Fibroblast of villous mesenchyme (primary cell): ENCODE measurements at places on chromosomes 4 and X. TPM values are rescaled to one million over a fixed set of nuclear protein-coding genes. Genes with fewer than 3 reads are reported as not detected.

The TKTL1 gene
- not detected in 2 replicates for total RNA-seq

- no peak for DNase-seq
Observed at GRCh38 chr4:35771571-35771970, 472.7 kb downstream of the ARAP2 start.

GRCh38 chrX:5113128-5113527, 1115.5 kb downstream of the NLGN4X start:
- peak; percentile 1 for DNase-seq

DNA sequence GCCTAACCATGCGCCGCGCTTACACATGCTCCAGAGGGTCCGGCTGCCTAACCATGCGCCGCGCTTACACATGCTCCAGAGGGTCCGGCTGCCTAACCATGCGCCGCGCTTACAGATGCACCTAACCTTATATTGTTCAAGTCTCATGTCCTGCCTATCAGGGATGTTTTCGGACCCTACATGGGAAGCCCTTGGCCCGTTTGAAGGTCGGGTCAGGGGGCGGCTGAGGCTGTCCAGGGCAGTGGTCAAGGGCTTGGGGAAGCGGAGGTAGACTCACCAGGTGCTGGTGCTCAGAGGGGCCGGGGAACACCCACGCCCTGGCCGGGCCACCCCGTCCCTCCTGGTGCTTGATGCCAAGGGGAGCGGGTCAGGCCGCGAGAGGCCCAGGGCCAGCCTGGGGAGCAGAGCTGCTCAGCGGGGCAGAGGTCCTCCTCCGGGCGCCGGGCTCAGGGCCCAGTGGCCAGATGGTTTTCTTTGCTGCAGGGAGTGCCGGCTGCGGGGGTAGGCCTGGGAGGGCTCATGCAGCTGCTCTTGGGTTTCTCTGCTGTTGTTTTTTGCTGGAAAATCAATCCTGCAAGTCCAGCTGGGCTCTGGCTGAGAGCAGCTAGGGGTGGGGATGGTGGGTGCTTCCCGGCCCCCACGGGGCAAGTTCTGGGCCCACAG, 35.4 kb upstream of the SPON2 start:
- peak; percentile 91 for DNase-seq

GRCh38 chrX:31228909-31229308, 157.1 kb upstream of the FTHL17 start:
- peak; percentile 72 for DNase-seq

The KCNE5 gene
- total RNA-seq: 0.32 TPM in 1 of 2 replicates, not detected in the other

GRCh38 chr4:10738826-10739489, 54.4 kb upstream of the CLNK start:
- DNase-seq: no peak

DNA sequence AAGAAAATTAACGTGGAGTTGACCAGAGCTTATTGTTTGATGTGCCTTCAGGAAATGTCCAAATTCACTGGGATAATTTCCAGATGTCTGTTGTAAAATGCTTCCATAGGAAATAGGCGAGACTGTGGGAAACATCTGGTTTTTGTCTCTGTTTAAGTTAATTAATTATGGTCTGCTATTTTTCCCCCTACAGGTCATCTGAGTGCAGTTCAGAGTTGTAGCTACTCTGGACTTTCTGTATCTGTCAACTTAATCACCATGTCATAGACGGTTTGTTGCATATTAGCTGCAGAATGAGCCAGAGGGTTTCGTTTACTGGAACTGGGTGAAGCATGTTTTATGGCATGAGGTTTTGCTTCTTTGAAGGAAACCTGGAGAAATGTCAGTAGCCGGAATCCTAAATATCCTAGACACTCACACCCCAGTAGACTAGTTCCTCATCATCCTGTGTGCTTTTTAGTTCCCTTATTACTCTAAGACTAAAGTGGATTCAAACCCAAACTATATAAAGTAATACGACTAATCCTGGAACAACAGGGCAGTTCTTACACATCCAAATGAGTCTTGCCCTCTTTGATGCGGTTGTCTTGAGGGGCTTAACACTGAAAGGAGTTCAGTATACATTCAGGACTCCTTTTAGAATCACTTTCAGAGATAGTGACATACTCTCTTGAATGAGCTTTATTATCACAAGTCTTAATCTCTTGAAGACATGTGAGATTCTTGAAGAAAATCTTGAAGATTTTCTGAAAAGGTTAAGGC, 62.5 kb downstream of the PPEF1 start:
- DNase-seq: peak; percentile 37

DNA sequence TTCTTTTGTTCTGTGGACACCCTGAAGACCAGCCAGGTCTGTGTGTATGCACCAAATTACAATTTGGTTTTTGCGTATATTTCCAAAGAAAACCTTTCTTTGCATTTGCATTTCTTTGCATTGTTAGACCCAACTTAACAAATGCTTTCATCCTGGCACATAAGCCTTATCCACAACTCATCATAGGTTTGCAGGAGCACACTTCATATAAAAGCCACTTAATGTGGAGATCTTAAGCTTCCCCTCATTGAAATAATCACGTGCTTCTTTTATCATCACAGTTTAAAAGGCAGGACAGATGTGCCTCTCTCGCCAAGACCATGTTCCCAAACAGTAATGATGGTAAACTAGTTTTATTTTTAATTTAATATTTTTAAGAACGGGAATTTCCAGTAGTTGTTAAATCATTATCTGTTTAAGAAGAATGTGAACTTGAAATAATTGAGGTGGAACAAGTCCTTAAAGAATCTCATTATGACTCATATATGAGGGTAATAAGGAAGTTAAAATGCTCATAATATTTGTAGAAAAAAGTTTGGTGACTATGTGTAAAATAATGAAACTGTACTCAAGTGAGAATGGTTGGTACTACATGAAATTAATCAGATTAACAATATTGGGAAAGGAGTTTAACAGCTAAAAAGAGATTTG, 65.5 kb downstream of the GLRA3 start:
- no peak for DNase-seq

DNA sequence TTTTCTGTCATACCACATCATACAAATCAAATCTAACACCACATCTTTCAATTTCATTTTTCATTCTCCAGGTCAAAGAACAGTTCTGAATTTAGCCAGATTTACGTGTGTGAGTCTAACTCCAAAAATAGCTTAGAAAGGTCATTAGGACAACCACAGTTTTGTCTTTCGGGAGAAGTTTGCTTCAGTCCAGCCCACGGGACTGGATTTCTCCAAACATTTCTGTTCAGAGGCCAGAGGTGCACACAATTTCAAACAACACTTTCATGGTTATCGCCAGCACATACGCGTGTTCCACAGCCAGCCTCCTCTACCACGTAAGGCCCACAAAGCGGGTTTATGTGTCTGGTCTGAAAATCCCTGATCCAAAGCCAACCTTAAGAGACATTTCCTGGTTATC, 65.9 kb downstream of the VEGFC start:
- peak; percentile 97 for DNase-seq

DNA sequence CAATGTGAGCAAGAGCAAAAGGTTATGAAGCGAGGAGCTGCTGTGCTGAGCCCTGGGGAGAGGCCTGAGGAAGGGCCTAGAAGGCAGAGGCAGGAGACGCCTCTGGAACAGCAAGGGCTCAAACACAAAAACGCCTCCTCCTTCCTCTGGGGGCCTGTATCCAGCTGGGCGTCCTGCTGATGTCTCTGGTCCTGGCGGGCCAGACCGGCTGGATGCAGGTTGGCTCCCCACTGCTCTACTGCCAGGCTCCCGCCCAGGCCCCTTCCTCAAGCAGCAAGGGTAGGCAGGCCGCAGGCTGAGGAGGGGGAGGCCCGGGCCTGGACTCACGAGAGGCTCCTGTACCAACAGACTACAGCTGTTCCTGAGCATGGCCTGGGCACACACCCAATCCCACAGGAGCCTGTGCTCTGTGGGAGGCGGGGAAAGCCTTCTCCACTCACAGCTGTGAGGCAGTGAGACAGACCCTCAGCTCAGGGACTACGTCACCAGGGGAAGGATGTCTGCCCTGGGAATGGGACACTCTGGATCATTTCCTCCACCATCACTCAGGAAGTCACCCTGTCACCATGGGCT, 2.3 kb downstream of the HAUS7 start:
- DNase-seq: no peak

GRCh38 chr4:82954212-82954611, 53.7 kb downstream of the THAP9 start:
- no peak for DNase-seq

- DNase-seq: peak; percentile 87
Observed at GRCh38 chr4:168318266-168318895, at the start of gene DDX60. TSS of gene DDX60 (minus strand) at chr4:168318752. CDS start at chr4:168311259, 7,493 bp downstream.

DNA sequence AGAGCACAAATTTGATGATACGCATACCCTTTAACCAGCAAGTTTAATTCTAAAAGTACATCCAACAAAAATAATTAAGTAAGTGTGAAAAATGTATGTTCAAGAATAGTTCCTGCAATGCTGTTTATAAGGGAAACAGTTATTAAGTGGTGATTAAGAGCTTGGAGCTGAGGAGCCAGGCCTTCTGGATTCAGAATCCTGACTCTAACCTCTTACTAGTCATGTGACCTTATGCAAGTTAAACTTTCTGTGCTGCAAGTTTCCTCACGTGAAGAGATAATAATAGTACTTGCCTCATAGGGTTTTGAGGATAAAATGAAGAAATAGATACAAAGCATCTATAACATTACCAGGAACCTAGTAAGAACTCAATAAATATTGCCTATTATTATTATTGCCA, 77.7 kb downstream of the FAM13A start:
- DNase-seq: peak; percentile 34

GRCh38 chr4:43244688-43245382, 352.3 kb downstream of the GRXCR1 start:
- DNase-seq: peak; percentile 8

The MCF2 gene
- total RNA-seq: under 0.01 TPM in 2 replicates

DNA sequence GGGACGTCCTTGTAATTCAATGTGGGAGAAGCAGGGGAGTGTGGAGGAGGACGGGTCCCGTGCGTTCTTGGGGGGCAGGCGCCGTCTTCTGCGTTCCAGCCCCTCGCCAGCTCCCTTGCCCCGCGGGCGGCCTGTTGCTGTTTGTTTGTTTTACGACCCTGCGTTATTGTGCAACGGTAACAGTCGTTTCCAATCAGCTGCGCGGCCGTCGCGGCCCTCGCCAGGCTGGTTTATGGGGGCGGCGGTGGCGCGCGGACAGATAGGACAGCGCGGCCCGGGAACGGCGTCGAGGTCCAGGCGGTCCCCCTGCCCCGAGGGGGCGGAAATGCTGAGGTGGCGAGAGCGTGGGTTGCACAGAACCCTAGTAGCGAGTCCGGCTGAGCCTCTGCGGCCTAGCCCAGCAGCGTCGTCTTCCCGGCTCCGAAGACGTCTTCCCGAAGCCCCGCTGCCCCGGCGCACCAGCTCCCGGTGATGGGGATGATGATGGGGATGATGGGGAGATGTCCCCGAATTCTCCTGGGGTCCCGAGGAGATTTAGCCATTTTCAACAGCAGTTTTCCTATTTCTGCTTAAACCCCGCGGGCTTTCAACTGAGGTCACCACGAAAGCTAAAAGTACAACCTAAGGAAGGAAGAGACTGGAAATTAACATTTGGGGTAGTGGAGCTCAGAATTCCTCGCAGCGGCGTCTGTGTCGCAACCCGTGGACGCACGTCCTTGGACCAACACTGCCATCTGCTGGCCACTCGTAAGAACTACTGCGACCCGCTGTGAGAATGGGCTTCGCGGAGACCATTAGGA, 4.8 kb downstream of the PDGFRA start:
- peak; percentile 87 for DNase-seq

GRCh38 chrX:138745196-138745595, 33.7 kb upstream of the FGF13 start:
- peak; percentile 43 for DNase-seq

DNA sequence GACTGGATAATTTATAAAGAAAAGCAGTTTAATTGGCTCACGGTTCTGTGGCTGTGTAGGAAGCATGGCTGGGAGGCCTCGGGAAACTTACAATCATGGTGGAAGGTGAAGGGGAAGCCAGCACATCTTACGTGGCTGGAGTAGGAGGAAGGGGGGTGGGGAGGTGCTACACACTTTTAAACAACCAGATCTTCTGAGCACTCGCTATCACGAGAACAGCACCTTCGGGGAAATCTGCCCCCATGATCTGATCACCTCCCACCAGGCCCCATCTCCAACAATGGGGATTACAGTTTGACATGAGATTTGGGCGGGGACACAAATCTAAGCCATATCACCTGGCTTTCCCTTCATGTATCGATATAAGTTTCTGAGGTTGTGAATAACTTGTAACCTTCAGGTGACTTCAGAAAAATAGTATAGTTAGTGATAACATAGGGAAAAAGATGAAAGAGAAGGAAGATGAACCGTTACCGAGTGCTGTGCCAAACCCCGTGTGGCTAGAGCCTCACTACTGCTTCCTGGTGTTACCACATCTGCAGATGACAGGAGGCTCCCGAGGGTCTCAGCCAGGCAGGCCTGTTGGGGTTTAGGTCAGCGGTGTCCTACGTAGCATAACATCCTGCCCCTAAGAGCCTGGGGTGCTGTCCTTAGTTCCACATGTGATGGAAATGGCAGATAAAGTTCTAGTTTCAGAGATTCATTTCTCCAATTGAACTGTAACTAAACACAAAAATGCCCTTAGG, 103.5 kb downstream of the TNIP2 start:
- peak; percentile 20 for DNase-seq

DNA sequence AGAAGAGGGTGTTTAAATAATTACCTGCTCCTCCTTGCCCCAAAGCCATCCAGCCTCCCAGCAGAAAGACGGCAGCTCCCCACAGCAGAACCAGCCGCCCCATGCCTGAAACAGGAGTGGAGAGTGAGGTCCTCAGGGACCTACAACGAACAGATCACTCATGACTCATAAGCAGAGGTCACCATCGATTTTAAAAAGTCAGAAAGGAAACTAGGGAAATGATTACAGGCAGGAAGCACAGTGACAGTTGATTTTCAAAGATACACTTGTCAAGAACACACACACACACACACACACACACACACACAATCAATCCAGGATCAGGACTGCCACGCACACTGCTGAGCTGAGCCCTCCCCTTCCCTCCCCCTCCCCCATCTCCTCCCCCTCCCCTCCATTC, at the start of gene CRLF2:
CRLF2 (minus strand) TSS at position 118 of the 400 bp plus-strand sequence; CDS start at position 103, 15 bp downstream.
- DNase-seq: no peak

DNA sequence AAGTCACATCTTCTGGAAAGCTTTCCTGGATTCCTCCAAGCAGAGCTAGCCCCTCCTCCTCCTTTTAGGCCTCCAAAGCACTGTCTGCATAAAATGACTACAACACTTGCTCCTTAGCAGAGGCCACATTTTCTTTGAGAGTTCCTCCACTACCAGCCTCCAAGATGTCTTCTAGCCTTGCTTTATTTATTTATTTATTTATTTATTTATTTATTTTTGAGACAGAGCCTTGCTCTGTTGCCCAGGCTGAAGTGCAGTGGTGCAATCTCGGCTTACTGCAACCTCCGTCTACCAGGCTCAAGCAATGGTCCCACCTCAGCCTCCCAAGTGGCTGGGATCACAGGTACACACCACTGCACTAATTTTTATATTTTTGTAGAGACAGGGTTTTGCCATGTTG, 4.6 kb upstream of the GPC4 start:
- DNase-seq: no peak

GRCh38 chr4:77178560-77178959, 21.6 kb downstream of the CCNG2 start:
- no peak for DNase-seq
